ENCODE measurements at places on chromosomes 11 and 22.

DNA sequence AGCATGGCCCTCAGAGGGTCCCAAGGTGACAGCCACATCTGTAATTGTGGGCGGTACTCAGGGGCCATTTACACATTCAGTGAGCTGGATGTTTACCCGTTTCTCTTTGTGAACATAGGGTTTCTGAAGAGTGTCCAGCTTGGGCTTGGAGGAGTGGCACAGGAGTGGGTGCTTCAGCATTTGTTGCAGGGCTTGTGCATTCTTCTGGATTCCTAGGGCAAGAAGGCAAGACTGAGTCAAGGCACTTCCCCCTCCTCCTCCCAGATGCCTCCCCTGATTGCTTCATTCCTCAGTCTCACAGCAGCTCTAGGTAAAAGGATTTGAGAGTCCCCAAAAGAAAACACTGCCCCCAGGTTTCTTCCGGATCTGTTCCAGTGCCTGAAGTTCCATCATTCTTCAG, 95.4 kb downstream of the RNF169 start:
- DNase-seq, result no peak

DNA sequence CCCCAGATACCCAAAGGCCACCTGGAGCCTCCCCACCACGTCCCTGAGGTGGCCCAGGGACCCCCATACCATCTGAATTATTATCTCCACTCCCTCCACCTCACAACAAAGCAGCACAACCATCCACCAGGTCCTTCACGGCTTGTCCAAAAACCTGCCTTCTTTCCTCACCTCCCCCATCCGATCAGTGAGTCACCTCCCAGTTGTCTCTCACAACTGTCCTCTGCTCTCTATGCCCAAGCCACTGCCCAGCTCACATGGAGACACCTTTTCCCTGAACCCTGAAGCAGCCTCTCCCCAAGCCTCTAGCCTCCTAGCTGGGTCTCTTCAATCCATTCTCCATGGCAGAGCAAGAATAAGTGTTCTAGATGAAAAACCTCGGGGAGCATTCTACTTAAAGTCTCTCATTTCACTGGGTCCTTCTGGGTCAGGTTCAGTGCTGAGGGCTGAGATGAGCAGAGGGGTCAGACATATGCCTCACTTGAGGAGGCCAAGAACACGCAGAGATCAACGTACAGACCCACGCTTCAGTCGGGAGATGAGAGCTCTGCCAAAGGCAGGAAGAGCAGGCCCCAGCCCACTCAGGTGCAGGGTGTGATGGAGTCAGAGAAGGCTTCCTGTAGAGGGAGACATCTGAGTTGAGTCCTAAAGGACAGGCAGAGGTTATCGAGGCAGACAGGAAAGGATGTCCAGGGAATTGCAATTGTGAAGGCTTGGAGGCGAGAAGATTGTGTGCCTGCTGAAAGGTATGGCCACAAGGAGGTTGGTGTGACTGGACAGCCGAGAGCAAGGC, 74.7 kb downstream of the PDE2A start:
- no peak for DNase-seq

- DNase-seq, result no peak
Observed at GRCh38 chr11:109304159-109304558, 117.8 kb upstream of the C11orf87 start.

DNA sequence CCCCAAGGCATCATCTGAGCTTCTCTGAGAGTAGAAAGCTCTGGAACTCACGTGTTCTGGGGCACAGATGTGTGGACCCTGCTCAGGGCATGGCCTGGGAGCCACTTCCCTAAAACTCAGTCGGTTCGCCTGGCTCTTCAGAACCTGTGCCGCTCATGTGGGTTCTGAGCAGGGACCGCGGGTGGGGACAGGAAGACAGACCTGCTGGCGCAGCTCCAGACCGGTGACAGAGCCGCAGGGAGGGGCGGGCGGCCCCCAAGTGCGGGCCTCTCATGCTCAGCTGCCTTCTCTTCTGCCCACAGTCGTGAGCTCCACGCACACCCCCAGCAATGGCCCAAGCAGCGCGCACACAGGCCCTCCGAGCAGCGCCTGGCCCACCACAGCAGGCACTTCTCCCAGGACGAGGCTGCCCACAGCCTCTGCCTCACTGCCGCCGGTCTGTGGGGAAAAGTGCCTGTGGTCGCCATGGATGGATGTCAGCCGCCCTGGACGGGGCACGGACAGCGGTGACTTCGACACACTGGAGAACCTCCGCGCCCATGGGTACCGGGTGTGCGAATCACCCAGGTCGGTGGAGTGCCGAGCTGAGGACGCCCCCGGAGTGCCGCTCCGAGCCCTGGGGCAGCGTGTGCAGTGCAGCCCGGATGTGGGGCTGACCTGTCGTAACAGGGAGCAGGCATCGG, 24.2 kb downstream of the MUC5AC start:
- DNase-seq, result no peak

DNA sequence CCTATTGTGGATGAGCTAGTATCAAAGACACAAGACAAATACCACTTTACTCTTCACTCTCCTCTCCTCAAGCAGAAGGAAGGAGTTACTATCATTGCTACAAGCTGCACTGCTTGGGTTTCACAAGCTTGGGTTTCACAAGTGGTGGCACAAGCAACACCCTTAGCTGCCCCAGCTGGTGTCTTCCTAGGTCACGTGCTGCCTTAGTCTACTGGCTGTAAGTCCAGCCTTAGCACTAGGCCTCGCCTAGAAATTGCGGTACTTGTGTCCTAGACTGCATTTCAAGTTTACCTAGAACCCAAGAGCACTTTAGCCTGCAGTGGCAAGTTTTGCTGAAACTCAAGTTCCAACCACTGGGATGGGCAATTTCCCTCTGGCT, 86.6 kb downstream of the EHF start:
- no peak for DNase-seq

DNA sequence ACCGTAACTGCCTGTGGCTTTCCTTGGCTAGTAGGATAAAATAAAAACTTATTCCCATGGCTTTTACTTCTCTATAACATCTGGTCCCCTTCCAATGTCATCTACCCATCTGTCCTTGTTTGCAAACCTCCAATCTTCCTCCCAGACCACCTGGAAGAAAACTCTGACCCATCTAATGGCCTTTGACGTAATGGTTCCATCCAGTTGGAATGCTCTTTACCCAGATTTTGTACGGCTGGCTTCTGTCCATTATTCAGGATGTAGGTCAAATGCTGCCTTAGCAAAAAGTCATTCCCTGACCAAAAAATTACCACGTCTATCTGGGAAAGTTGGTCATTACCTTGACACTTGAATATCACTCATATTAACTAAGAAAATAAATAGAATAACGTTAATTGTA, 577.9 kb upstream of the ANO5 start:
- no peak for DNase-seq

- no peak for DNase-seq
Observed at GRCh38 chr11:78074756-78075155, 4.9 kb downstream of the NDUFC2 start.

DNA sequence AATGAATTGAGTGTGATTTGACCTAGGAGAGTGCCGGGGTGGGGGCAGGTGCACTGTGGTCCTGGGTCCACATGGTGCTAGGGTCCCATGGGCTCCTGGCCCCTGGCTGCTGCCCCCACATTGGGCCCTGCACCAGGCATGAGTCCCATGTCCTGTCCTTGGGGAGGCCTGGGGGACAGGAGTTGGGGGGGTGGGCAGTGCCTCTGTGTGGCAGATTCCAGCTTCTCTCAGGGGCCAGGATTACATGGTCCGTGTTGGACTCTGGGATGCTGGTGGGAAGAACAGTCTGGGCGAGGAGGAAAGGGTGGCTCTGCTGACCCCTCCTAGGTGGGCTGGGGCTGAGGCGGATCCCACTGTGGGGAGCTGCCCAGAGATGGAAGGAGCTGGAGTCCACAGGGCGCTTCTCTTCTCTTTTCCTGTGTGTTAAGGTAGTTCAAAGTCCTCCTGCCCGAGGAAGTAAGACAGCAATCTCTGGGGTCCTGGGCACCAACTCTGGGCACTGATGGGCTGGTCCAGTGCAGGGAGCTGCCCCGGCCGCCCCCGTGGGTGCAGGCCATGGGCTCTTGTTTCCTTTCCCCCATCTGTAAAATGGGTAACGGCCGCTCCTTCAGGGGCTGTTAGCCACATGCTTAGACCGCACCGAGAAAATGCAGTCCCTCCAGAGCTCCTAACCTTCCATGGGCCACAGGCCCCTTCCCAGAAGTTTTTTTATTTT, 19.8 kb downstream of the KCNQ1 start:
- no peak for DNase-seq

DNA sequence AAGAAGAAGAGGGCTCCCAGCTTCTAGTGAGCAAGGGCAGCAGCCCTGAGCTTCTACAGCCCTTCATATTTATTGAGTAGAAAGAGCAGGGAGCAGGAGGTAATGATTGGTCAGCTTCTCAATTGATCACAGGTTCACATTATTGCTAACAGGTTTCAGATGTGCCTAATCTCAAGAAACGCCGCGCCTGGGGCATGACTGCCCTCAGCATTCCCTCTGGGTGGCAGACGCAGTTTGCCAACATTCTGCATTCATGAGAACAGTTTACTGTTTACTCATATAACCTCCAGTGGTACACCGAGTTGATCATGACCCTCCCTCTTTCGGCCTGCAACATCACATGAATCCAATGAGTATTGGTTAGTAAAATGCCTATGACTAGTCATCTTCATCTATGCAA, 4.7 kb upstream of the ZNF74 start:
- no peak for DNase-seq

DNA sequence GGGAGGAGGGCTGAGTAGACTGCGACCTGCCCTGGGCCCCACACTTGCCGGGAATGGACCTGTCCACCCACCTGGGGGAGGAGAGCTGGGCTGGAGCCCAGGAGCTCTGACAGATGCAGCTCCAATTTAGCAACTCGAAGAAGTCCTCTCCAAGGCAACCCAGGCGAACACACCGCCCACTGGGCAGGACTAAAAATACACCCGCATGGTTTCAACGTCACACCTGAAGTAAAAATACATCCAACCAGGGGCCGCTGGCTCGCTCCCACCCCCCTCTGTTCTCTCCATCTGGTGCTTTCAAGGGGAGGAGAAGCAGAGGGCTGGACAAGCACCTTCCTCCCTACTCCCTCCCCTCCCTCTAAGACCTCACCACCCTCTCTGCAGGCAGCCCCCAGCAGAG, 119.9 kb downstream of the FEZ1 start:
- DNase-seq, result peak; percentile 92

- no peak for DNase-seq
Observed at GRCh38 chr11:79762279-79762921, 321.6 kb upstream of the TENM4 start.

- no peak for DNase-seq
Observed at GRCh38 chr22:48485149-48486133, 1342.2 kb downstream of the BRD1 start.

- DNase-seq, result no peak
Observed at GRCh38 chr22:19872779-19873137, 18.1 kb upstream of the GNB1L start.

DNA sequence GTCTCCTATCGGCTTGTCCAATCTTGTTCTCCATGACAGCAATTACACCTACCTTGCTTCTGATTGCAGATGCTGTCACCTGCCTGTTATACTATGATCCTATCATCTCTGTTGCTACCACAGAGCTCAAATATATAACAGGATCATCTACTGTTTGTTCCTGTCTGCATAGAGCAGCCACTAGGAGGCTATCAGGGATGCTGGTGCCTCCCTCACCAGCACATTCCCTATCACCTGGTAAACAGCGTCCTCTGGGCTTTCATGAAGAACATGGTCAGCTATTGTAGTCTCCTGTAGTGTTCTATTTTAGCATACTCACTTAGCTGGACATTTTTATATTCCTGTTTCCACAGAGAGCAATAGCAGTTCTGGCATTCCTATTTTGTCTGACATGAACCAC, 87.8 kb upstream of the FAT3 start:
- DNase-seq, result no peak

DNA sequence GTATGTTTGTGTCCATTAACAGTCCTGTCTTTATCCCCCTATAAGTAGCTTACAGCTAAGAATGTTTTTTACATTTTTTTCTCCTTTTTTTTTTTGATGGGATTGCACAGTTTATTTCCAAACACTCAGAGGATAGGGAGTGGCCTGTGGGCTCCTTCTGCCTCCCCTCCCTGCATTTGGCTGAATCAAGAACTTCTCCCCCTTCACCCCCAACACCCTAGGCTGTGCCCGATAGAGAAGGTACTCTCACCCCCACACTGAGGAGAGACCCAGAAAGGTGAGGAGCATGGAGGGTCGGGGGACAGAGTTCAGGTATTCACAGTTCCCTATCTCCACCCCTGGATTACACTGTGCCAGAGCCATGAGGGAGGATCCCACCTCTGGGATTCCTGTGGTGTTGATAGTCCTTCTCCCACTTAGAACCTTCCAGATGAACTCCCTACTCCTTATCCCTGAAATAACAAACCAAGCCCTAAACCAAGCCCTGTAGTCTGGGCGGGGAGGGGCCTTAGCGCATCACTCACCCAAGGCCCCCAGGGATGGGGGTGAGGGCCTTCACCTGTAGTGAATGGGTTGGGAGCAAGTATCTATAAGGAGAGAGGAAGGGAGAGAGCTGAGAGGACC, 97.1 kb downstream of the ADAMTS15 start:
- DNase-seq, result no peak

- DNase-seq, result no peak
Observed at GRCh38 chr11:113001709-113002108, 40.5 kb downstream of the NCAM1 start.

DNA sequence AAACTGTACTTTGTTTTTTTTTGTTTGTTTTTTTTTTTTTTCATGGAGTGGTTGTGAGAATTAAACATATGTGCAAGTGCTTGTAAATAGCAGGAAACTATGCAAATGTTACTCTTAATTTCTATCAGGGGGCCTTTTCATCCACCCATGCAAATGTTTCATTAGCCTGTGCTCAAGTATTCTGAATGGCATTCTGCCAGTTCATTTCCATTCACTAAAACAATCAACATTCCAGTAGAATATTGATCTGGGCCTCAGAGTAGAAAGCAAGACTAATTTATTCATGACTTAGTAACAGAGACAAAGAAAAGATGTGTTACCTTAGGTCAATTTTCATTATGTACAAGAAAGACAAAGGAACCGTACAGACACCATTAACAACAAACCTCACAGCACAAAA, 971.4 kb downstream of the DLG2 start:
- DNase-seq, result no peak

- DNase-seq, result no peak
Observed at GRCh38 chr11:11463405-11463804, 110.4 kb upstream of the CSNK2A3 start.

GRCh38 chr11:66938582-66939135, 19.5 kb downstream of the PC start:
- no peak for DNase-seq

GRCh38 chr11:14789879-14790484, 102.0 kb downstream of the CYP2R1 start:
- DNase-seq, result no peak

- no peak for DNase-seq
Observed at GRCh38 chr22:16801571-16801970, 23.6 kb downstream of the XKR3 start.

DNA sequence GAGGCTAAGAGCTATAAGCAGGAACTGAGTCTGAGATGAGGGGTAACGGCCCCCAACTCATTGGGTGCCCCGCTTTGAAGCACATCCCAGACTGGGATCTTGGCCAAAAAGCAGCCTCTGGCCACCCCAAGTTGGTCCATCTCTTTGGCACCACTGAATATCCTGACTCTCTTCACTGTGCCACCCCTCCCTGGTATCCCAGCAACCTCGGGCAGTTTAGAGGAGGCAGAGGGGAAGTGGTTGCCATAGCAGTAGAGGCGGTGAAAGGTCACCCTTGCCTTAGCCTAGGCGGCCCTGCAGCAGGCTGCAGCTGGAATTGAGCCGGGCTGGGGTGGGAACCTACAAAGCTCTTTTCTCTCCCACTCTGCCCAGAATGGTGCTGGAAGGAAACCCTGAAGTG, 1.1 kb downstream of the PELI3 start:
- no peak for DNase-seq

All from DMS 273 treated with DMSO at 0.1 percent for 48 hours (cell line).